ENCODE measurements at places on chromosomes 1 and 21.

GRCh38 chr1:119981986-119982815 is 85.9 kb upstream of the ADAM30 start:
- no peak for ATAC-seq

DNA sequence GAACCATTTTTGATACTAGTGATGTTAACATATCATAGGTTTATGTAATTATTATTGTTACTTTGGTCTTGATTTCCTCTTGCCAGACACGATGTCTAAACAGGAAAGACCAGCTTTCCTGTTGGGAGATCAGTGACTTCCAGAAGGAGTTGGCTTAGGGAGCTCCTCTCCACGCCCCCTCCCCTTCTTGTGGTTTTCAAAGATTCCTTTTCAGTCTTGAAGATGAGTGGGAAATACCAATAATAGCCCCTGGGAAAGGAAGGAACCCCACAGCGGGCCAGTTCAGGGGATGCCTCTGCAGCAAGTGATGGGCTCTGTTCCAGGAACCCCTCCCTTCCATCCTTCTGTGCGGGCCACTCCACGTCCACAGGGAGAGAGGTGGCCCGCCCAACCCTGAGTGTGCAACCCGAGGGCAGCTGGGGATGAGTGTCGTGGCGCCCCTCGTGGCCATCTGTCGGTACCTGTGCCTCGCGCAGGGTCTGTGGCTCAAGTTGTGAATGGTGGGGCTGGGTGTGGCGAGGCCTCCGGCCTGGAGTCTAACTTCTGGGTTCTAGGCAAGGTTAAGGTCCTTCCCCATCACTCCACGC is 65.7 kb downstream of the TLR5 start:
- no peak for ATAC-seq

DNA sequence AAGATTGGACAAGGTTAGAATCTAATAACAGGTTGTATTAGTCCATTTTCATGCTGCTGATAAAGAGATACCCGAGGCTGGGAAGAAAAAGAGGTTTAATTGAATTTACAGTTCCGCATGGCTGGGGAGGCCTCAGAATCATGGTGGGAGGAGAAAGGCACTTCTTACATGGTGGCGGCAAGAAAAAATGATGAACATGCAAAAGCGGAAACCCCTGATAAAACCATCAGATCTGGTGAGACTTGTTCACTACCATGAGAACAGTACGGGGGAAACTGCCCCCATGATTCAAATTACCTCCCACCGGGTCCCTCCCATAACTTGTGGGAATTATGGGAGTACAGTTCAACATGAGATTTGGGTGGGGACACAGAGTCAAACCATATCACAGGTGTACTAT is 22.9 kb upstream of the TTLL7 start:
- ATAC-seq: no peak

DNA sequence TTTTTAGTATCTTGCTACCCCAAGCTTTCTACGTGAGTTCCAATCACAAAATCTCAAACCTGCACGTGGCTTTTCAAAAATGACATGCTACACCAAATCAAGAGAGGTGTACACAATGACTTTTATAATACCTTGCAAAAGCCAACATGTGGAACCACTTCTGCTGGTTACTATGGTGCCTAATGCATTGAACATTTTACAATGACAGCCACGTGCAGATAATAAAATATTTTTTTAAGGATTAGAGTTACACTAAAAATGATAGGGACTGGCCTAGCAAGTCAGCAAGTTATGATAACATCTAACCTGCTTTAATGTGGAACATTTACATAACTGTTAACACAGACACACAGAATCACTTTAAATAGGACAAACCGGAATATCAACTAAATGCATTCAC is 30.2 kb downstream of the EYA3 start:
- no peak for ATAC-seq

DNA sequence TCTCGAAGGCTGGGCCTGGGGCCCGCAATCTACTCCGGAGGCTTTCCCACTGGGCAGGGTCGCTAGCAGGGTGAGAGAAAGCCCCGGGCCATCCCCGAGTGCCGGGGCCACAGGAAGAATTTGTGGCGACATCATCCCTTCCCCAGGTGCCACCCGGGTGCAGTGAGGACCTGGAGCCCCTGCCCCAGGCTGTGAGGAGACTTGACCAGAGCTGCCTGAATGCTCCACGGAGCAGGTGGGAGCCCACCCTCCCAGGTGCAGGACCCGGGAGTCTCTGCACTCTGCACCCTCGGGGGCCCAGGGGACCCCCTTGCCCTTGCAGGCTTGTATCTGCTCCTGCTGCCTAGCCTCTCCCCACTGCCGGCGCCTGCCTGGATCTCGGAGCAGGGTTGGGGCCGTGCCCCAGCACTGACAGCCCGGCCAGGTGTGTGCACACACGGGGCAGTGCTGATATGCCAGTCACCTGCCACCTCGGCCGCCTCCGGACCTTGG is 67.5 kb upstream of the RGS7 start:
- ATAC-seq: no peak

DNA sequence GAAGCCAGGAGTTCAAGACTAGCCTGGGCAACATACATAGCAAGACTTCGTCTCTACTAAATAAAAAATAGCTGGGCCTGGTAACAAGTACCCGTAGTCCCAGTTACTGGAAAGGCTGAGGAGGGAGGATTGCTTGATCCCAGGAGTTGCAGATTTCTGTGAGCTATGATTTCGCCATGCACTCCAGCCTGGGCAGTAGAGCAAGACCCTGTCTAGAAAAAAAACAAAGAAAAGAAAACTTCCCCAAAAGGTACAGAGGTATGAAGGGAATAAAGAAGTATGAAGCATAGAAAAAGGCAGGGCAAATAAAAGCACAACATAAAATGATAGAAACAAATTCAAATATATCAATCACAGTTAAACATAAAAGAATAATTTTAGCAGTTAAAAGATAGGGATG is 28.7 kb downstream of the RPRD2 start:
- no peak for ATAC-seq

- no peak for ATAC-seq
Observed at GRCh38 chr1:109490934-109491302, 3.0 kb upstream of the CYB561D1 start.

GRCh38 chr1:230376296-230376695 is 49.8 kb downstream of the PGBD5 start:
- ATAC-seq: no peak

- ATAC-seq: no peak
Observed at GRCh38 chr1:93253516-93253915, 73.0 kb downstream of the CCDC18 start.

- no peak for ATAC-seq
Observed at GRCh38 chr1:216632980-216633379, 90.2 kb downstream of the ESRRG start.

DNA sequence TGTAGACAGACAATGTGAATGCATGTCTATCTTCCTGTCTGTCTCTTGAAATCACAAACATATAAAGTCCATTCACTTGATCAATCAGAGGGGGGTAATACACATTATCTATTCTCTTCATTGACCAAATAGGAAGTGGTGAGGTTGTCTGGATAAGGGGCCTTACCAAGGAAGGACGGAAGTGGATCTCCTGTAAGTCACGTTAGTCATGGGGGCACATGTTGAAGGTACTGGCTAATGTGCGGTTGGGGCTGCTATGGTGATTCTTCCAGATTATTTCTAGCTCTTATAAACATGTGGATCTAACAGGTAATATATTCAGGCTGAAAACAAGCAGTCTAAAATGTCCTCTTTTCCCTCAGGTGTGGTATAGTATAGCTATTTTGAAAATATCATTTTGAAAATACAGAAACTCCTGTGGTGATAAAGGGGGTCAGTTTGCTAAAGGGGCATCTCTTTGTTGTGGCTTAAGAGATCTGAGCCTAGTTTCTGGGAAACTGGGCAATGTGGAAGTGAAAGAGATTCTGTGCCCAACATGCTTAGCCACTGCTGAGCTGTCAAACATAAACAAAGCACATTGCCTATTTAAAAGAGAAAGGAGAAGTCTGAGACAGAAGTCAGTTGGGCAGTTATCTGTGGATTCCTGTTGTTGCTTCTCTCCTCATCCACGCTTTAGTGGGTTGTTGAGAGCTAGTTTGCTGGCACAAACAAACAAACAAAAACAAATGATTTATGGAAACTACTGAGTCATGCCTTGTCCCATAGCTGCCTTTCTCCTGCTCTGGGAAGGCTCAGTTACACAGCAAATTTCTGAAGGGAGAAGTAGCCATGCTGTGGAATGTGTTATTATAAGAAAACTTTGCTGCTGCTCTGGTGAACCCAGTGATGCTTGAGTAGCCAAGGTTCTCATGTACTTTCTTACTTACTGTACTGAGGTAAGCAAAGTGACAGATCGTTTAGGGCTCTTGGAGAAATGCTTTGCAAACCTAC is 166.9 kb downstream of the HLX start:
- ATAC-seq: peak; percentile 41

DNA sequence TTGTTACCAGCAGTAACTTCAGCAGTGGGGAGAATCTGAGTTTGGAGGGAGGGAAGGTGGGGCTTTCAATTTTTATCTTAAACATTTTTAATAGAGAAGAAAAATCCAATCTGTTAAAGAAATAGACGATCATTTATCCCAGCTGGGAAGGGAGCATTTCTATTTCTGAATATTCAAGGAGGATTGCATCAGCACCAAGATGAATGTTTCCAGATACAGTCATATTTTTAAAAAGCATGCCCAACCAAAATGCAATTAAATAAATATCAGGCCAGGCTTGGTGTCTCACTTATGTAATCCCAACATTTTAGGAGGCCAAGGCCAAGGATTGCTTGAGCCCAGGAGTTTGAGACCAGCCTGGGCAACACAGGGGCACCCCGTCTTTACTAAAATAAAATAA is 1.7 kb upstream of the ATP1A4 start:
- ATAC-seq: no peak

- no peak for ATAC-seq
Observed at GRCh38 chr21:37196847-37197246, 70.3 kb downstream of the VPS26C start.

DNA sequence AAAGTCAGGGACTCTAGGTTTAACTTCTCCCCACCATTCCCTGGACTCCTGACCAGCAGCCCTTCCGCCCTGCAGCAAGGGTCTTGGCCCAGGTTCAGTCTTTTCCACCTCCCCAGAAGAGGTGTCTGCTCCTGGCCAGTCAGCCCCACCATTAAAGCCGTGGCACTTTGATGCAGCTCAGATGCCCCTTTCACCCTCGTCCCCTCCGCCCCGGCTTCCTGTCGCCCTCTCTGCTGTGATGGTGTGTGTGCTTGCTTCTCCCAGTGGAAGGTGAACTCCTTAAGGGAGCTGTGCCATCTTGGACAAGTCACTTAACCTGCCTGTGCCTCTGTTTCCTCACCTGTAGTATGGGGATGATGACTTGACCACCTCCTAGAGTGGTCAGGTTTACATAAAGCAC is 17.8 kb upstream of the TTC4 start:
- ATAC-seq: no peak

- peak; percentile 67 for ATAC-seq
Observed at GRCh38 chr1:172883387-172883791, 167.4 kb downstream of the TNFSF18 start.

DNA sequence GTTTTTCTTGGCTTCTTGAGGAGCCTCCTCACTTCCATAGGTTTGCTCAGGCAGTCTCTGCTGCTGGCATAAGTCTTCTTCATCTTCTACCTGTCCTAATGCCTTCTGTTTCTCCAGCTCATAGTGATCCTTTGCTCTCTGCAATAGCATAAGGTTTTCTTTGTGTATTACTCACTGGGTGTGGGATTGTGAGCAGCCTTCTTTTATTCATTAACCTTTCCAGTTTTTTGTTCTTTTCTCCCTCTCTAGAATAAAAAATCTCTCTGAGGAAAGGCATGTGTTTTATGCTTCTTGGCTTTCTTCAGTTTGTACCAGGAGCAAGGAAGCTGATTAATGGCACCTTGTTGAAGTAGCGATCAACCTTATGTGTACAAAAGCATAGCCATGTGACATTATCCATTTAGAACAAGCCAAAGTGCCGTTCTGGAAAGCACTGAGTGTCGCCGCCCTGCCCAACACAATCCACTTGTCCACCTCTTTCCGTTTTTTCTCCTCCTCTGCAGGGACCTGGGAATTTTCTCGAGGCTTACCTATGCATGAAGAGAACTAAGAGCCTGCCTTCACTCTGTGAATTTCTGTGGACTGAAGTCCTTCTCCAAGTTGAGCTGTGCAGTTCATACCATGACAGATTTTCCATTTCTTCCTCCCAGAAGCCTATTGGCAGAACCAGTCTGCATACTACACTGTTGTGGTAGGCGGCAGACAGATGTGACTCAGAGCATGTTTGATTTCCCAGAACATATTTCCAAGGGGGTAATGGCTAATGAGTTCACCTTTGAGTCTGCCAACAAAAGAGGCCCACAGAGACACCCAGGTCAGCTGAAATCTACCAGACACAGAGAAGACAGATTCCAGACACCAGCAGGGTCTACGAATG is 39.0 kb downstream of the DPT start:
- no peak for ATAC-seq

GRCh38 chr21:44711327-44712202 is at the start of gene TSPEAR:
Gene TSPEAR (minus strand): TSS chr21:44711572. CDS start chr21:44711514, 58 bp downstream.
- no peak for ATAC-seq

- ATAC-seq: no peak
Observed at GRCh38 chr1:8910331-8910730, 31.8 kb upstream of the ENO1 start.

- no peak for ATAC-seq
Observed at GRCh38 chr1:83854456-83854855, 144.5 kb downstream of the TTLL7 start.

DNA sequence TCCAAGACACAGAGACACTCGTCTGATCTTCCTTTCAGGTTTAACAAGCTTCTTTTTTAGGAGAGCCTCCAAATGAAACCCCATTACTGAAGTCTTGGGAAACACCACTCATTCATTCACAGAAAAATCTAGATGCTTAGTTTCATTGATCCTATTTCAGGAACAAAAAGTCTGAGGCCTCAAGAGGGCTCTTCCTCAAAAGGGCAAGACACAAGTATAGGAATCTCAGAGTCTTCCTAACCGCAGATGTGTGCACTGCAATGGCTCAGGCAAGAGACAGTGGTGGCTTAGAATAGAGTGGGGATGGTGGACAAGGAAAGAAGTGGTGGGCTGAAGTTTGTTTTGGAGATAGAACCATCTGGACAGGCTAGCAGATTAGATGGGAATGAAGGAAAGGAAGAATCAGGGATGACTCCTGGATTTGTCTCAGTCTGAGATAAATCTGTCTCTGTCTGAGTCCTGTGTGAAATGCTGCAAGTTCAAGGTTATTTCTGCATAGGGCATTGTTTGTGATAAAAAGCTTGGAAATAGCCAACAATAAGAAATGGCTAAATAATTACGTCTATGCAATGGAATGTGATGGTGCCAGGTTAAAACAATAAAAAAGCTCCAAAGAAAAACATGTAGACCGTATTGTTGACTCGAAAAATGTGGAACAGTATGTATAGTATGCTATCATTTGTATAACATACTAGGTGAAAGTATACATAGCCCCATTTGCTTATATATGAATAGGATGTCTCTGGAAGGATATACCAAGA is 8.9 kb upstream of the CTSE start:
- no peak for ATAC-seq

GRCh38 chr1:55481634-55482033 is 266.5 kb upstream of the USP24 start:
- ATAC-seq: no peak

DNA sequence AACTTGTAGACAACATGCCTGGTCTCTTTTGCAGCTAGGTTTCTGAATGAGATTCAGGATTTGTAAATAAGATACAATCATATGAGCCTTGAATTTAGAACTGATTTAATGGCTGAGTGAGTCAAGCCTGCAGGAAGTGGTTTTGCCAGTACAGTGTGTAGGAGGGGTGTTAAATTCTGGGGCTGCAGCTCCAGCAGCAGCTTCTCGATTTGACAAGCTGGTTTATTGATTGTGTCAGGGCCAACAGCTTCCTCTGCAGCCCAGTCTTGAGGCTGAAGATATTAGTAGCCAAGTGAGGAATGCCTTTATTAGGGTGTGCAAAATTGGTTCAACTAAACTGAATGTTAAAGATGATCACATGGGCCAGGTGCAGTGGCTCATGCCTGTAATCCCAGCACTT is 11.5 kb upstream of the PLA2G5 start:
- peak; percentile 76 for ATAC-seq

- no peak for ATAC-seq
Observed at GRCh38 chr1:65431111-65431705, 10.7 kb downstream of the LEPR start.
